ENCODE measurements at places on chromosomes 12 and 14. TPM values are rescaled to one million over a fixed set of nuclear protein-coding genes. Genes with fewer than 3 reads are reported as not detected.

- H3K27me3 ChIP-seq, result no peaks in the 10 kb centered on the region
- H3K27ac ChIP-seq, result no peak overlapping the region
- H3K36me3 ChIP-seq, result no peaks in the 10 kb centered on the region
- DNase-seq, result no peak
- H3K4me1 ChIP-seq, result no peaks in the 10 kb centered on the region
These were observed 44.6 kb upstream of the PPP4R3A start for GRCh38 chr14:91554535-91555332.

TAS2R7 gene
- not detected for total RNA-seq

- no peak overlapping the region for H3K4me3 ChIP-seq
- H3K36me3 ChIP-seq, result no peaks in the 10 kb centered on the region
- H3K27ac ChIP-seq, result no peak overlapping the region
- DNase-seq, result no peak
These were observed 101.7 kb downstream of the KIF21A start for GRCh38 chr12:39341179-39341578.

DNA sequence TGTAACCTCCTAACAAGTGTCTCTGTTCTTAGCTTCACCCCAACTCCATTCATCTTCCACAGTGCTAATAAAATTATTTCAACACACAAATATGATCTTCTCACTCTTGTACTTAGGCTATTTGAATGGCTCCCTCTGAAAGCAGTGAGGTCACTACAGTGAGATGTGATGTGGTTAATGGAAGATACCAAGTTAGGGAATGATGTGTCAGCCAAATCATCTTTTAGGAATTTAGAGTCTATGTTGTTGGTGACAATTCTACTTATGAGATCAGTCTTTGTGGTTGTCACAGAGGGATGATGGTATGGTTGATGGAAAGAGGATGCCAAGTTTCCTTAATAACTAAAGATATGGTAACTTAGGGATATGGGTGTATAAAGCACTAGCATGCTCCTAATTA, 57.6 kb downstream of the POLR3B start:
- no peak overlapping the region for H3K4me3 ChIP-seq
- H3K27me3 ChIP-seq, result no peaks in the 10 kb centered on the region
- peaks cover 10% of the 10 kb centered on the region for H3K36me3 ChIP-seq

- no peak for DNase-seq
- no peaks in the 10 kb centered on the region for H3K4me1 ChIP-seq
- no peaks in the 10 kb centered on the region for H3K36me3 ChIP-seq
- H3K27me3 ChIP-seq, result peaks cover 11% of the 10 kb centered on the region
- H3K27ac ChIP-seq, result no peak overlapping the region
These were observed 43.1 kb downstream of the LTBP2 start for GRCh38 chr14:74568911-74569310.

GRCh38 chr14:74301594-74302151, 1.1 kb downstream of the ABCD4 start:
- H3K27me3 ChIP-seq, result no peaks in the 10 kb centered on the region
- H3K4me1 ChIP-seq, result peaks cover 19% of the 10 kb centered on the region
- H3K36me3 ChIP-seq, result no peaks in the 10 kb centered on the region
- H3K27ac ChIP-seq, result peak overlapping the region; percentile 77

DNA sequence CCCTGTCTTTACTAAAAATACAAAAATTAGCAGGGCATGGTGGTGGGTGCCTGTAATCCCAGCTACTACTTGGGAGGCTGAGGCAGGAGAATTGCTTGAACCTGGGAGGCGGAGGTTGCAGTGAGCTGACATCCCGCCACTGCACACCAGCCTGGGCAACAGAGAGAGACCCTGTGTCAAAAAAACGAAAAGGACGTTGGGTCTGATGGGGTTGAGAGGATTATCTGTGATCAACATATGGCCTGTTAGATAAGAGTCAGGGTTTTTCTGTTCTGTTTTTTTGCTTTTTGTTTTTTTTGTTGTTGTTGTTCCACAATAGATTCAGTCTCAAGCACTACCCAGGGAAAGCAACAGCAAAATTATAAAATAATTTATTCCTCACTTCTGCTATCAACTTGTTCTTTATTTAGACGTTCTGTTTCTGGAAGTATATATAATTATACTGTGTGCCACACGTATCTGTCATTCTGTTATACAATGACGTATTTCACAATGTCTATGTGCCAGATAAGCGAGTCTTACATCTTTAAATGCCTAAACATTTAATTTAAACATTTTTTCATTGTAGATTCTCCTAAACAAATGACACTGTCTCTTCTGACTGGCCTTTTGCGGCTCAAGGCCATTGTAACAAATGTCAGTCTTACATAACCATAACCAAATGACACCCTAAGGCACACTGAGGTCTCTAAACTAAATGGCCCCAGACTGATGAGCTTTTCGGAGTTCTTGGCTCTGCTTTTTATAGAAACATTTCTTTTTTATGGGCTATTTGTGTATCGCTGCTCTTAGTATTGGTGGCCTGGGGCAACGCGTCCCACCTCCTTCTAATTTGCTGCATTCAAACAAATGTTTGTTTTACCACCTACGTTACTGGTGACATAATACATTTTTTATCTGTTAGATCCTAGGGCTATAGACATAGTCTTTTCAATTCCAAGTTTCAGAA, 7.2 kb upstream of the P2RX4 start:
- H3K4me3 ChIP-seq, result no peak overlapping the region
- H3K36me3 ChIP-seq, result no peaks in the 10 kb centered on the region
- DNase-seq, result no peak
- H3K27me3 ChIP-seq, result no peaks in the 10 kb centered on the region
- H3K27ac ChIP-seq, result no peak overlapping the region

DNA sequence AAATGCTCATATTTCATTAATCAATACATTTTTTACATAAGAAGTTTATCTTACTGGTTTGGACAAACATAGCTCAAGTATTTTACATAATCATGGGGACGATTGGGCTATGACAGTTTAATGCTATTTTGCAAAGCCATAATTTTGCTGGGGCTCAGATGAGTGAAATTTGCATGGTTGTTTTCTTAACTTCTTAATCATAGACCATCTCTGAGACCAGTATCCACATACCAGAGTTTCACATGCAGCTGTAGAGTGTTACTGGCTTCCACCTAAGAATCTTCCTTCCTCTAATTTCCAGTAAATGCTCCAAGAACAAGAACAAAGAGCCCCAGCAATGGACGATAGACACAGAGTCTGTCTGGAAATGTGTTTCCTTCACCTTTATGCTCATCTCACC, 303.0 kb upstream of the TMEM132C start:
- DNase-seq, result no peak
- H3K36me3 ChIP-seq, result no peaks in the 10 kb centered on the region
- no peaks in the 10 kb centered on the region for H3K4me1 ChIP-seq
- no peak overlapping the region for H3K27ac ChIP-seq
- H3K4me3 ChIP-seq, result no peak overlapping the region

- H3K4me3 ChIP-seq, result no peak overlapping the region
- no peaks in the 10 kb centered on the region for H3K4me1 ChIP-seq
- DNase-seq, result no peak
- H3K27ac ChIP-seq, result no peak overlapping the region
These were observed 166.3 kb upstream of the TRHDE start for GRCh38 chr12:72105849-72106248.

- H3K27me3 ChIP-seq, result no peaks in the 10 kb centered on the region
- H3K4me3 ChIP-seq, result no peak overlapping the region
- H3K27ac ChIP-seq, result no peak overlapping the region
- no peak for DNase-seq
- H3K36me3 ChIP-seq, result no peaks in the 10 kb centered on the region
These were observed 42.2 kb downstream of the KCNA5 start for GRCh38 chr12:5085896-5086295.

RIN3 gene
- total RNA-seq, result 182 TPM

DNA sequence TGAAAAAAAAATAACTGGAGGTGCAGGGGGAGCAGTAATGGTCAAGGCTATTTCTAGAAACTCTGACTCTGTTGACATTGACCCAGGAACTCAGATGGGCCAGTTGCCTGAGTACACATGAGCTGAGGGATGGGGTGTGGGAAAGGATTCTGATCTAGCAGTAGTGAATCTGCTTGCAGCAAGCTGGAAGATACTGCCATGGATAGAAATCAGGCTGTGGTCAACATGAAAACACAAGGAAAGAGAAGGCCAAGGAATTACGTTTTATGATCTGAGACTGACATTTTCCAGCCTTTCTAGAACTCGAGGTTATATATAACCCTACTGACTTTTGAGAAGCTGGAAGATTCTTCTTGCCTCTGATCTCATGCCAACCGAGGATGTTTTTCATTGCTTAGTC, 90.0 kb downstream of the ANO6 start:
- H3K27ac ChIP-seq, result no peak overlapping the region
- H3K4me1 ChIP-seq, result no peaks in the 10 kb centered on the region
- DNase-seq, result no peak
- no peaks in the 10 kb centered on the region for H3K36me3 ChIP-seq

- no peaks in the 10 kb centered on the region for H3K4me1 ChIP-seq
- H3K27ac ChIP-seq, result no peak overlapping the region
- no peaks in the 10 kb centered on the region for H3K27me3 ChIP-seq
These were observed 1.3 kb downstream of the CHGA start for GRCh38 chr14:92924247-92924646.

ASCL1 gene
- not detected for total RNA-seq

GRCh38 chr12:14460212-14460841, 94.8 kb downstream of the ATF7IP start:
- H3K27me3 ChIP-seq, result no peaks in the 10 kb centered on the region
- no peak overlapping the region for H3K27ac ChIP-seq
- peaks cover 20% of the 10 kb centered on the region for H3K36me3 ChIP-seq

TMEM63C gene
- total RNA-seq, result 0.77 TPM

SPATS2 gene
- 9.7 TPM for total RNA-seq

DNA sequence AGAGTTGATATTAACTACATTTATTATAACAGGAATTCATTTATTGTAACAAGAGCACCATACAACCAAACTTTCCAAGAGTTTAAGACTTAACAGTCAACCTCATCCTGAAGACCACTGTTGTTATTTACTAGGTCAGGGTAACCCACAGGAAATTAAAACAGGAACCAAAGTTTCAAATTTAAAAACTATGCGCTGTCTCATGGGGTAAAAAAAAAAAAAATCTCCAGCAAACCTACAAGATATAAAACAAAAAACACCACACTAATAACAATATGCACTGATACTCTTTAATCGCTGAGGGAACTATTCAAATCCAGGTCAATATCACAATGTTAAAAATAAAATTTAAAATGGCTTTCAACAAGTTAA, 44.5 kb downstream of the FOXN3 start:
- no peak for DNase-seq
- H3K4me1 ChIP-seq, result no peaks in the 10 kb centered on the region
- H3K4me3 ChIP-seq, result no peak overlapping the region
- H3K27me3 ChIP-seq, result no peaks in the 10 kb centered on the region

DNA sequence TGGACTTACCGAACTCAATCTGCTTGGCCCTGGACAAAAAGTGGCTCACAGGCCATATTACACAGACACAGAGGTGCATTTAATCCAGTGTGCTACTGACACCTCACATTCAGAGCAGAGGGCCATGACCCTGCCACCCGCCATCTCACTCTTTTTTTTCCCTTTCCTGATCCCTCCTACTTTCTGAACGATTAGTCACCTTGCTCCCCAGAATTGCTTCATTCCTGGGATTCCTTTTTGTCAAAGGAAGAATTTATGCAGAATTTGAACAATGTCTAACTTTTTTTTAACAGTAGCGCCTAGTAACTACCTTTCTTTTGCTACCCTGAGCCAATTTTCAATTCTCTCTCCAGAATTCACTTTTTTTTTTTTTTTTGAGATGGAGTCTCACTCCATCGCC, 4.6 kb downstream of the PKP2 start:
- H3K4me1 ChIP-seq, result no peaks in the 10 kb centered on the region
- H3K27ac ChIP-seq, result no peak overlapping the region
- no peaks in the 10 kb centered on the region for H3K27me3 ChIP-seq
- DNase-seq, result no peak

DNA sequence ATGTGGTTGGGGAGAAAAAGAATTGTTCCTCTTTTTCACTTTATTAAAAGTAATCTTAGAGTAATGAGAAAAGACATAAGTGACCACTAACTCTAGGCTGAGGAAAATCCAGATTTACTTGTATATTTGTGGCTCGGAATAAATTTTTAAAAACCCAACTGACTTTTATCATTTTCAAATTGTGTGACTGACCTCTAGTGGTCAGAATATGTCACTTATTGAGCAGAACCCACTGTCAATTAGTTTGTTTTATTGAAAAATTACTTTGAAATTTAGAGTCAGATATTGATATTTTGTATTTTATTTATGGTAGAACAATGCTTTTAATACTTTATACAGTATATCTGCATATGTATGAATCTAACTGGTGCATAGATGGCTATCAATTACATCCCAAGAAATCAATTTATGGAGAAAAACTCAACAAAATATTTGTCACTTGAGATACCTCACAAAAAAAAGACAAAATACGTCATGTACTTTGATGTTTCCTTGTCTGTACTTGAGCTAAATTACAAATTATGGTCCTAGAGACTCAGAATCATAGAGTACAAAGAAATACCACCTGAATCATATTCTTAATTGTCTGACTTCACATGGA, 229.4 kb downstream of the CNTN1 start:
- no peak for DNase-seq
- no peak overlapping the region for H3K27ac ChIP-seq
- no peaks in the 10 kb centered on the region for H3K27me3 ChIP-seq
- H3K4me3 ChIP-seq, result no peak overlapping the region
- H3K36me3 ChIP-seq, result no peaks in the 10 kb centered on the region

CLEC9A gene
- 0.64 TPM for total RNA-seq

LUM gene
- total RNA-seq, result 0.54 TPM

PGF gene
- total RNA-seq, result not detected

GPR68 gene
- total RNA-seq, result 4.9 TPM

DNA sequence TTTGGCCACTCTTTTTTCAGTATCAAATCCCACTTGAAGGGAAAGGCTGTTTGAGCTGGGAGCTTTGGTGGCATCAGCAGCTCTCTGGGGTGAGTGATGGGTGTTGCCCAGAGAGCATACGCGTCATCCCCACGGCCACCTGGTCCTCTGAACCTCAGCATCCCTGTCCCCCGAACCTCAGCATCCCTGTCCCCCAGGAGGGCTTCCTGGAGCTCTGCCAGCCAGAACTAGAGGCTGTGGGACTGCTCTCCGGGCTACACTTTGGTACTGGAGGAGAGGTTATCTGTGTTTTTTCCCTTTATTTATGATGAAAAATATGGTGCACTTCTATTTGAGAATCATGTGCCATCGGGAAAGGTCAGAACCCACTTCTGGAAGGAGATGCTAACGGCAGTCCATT, 131.5 kb upstream of the RTL1 start:
- H3K27me3 ChIP-seq, result no peaks in the 10 kb centered on the region
- H3K4me1 ChIP-seq, result no peaks in the 10 kb centered on the region
- no peaks in the 10 kb centered on the region for H3K36me3 ChIP-seq
- H3K4me3 ChIP-seq, result no peak overlapping the region
- no peak for DNase-seq
- H3K27ac ChIP-seq, result no peak overlapping the region

OTUB2 gene
- total RNA-seq, result 0.61 TPM

- no peak for DNase-seq
- H3K27ac ChIP-seq, result no peak overlapping the region
- no peaks in the 10 kb centered on the region for H3K27me3 ChIP-seq
- no peaks in the 10 kb centered on the region for H3K4me1 ChIP-seq
These were observed 96.3 kb downstream of the ITPK1 start for GRCh38 chr14:93019367-93019843.

GRIP1 gene
- 6.5 TPM for total RNA-seq

Measured in naive thymus-derived CD4-positive, alpha-beta T cell (primary cell).